Motor neuron (in vitro differentiated cells): ENCODE measurements at places on chromosomes 3 and 15. TPM values are rescaled to one million over a fixed set of nuclear protein-coding genes. Genes with fewer than 3 reads are reported as not detected.

The ZXDC gene
- total RNA-seq = 18.9 and 21.0 TPM in 2 replicates

The EOGT gene
- 5.3 and 6.7 TPM in 2 replicates for total RNA-seq

GRCh38 chr3:41682382-41682781 is 279.5 kb downstream of the ULK4 start:
- no peak for ATAC-seq

- ATAC-seq = peak; percentile 68
Observed at GRCh38 chr15:33045066-33045810, 149.3 kb downstream of the FMN1 start.

DNA sequence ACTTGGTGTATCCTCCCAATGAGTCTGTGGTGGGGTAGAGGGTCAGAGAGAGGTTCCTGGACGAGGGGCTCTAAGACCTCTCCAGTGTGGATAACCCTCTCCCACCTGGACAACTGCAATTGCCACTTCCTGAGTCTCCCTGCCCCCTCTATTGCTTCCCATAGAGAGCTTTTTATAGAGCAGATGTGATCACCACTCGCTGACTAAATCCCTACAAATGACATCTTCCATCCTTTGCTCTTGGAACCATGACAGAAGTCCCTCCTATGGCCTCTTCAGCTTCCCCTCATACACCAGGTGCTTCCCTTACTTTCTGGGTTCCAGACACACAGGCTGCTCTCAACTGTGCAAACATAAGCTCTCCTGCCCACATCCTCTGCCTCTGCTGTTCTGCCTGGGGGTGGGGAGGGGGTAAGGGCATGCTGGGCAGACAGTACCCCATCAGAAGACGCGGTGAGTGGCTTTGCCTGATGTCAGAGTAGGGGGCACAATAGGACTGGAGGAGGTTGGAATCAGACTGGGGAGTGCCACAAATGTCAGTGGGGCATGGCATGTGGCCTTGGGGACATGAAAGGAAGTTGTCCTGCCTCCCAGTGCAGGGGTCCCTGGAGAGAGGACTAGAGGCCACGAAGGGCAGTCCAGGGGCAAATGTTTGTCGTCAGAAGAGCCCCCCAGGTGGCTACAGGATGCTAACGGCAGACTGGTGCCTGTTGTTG is 15.2 kb downstream of the ITIH3 start:
- ATAC-seq = no peak

DNA sequence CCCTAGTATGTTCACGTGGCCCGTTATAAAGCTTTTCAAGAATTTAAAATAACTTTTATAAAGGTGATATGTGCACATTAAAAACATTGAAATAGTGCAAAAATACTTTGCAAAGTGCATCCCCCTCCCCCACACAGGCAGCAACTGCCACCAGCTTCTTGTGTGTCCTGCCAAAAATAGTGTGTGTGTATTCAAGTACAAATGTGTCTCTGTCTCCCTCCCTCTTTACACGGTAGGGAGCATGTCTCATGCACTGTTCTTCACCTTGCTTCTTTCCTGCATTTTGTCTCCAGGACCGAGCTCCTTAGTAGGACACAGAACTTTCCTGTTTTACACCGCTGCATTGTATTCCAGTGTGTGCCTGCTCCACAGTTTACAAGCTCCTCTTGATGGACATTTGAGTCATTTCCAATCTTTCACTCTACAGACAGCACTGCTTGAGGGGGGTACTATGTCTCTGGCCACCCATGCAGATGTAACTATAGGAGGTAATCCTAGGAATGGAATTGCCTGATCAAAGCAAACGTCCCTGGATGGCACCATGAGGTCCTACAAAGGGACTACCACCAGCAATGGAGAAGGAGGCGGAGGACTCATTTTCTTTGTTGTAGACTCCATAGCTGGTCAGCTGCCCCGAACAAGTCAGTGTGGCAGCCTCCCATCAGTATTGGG is 52.4 kb downstream of the SLC6A6 start:
- no peak for ATAC-seq

- ATAC-seq = no peak
Observed at GRCh38 chr3:48555949-48556795, 431 bp downstream of the PFKFB4 start.

DNA sequence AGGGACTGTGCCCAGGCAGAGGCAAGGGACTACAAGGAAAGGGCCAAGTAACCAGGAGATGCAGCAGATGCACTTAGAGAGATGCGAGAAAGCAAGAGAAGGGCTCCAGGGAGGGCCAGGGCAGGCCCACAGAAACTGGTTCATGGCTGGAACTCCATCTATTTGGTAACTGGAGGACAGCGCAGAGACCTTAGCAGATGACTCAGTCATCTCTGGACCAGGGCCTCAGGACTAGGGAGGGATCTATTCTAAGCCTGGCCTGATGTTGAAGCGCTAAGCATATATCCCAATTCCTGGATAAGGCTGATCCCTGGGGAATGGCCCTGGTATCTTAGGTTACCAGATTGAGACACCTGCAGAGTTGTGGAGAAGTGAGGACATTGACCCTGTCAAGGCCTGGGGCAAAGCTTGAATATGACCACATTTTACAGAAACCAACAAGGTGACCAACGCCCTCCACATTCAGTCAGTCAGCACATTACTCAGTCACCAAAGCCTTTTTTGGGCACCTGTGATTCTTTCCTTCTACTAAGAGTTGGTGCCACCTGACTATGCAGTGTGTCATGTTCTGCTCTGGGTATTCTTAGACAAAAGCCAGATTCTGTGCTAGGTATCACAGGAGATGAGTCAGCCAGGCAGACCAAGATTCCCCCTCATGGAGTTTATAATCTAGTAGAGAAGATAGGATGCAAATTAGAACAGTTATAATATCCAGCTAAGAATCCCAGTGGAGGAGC is 68.4 kb upstream of the SLCO3A1 start:
- no peak for ATAC-seq

- ATAC-seq = peak; percentile 75
Observed at GRCh38 chr3:26375843-26376530, 246.6 kb upstream of the LRRC3B start.

DNA sequence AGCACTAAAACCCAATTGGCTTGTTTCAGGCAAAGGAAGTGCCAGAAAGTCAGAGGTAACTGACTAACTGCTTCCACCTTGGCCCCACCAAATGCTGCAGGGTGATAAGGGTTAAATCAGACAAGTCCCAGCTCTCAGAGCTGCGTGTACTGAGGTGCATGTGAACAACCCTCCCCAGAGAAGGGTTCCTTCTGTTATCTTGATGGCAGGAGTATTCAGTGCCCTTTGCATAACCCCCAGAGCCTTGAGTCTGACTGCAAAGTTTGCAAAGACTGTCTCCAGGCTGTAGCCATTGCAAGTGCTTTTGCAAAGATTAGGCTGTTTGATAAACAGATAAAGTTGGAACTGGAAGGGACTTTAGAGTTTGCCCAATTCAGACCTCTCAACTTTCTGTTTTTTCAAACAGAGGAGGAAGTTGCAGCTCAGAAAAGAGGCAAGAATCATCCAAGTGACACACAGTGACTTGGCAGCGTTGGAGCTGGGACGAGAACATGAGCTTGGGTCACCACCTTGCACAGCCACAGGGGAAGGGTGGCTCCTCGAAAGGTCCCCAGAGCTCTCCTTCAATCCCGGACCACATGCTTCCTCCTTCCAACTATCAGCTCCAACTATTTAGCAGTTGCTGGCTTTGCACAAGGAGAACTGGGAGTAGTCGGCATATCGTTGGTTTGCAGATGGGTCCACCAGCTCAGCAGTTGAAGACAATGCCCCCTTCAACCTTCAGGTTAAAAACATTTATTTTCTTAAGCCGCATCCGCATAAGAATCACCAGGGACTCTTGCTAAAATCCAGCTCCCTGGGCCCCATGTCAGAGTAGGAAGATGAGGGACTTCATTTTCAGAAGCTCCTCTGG is 224.8 kb upstream of the HES1 start:
- peak; percentile 82 for ATAC-seq

The FES gene
- 4.8 and 5.5 TPM in 2 replicates for total RNA-seq

The CLRN1 gene
- 7.0 and 8.6 TPM in 2 replicates for total RNA-seq

The CPNE9 gene
- 0.82 and 1.4 TPM in 2 replicates for total RNA-seq

GRCh38 chr15:70778258-70779076 is 15.1 kb upstream of the UACA start:
- ATAC-seq = no peak

The ETV5 gene
- 9.5 and 10.4 TPM in 2 replicates for total RNA-seq

- no peak for ATAC-seq
Observed at GRCh38 chr3:132174500-132174899, 139.7 kb upstream of the CPNE4 start.

The PPP1R14D gene
- not detected in 2 replicates for total RNA-seq

DNA sequence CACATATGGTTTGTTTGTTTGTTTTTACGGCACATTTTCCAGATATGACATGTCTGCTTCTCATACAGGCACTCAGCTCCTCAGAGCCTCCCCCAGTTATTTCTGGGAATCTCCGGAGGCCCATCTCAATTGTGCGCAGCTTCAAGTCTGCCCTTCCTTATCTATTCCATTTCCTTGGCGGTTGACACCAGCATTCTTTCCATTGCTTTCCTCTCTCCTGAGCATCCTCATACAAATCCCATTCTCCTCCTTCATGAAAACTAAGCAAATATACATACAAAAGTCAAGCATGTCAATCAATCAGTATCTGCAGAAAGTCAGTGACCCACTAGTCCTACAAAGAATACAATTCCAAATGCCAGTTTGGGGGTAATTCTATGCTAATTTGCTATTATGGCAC is 166.7 kb downstream of the SQOR start:
- ATAC-seq = no peak

The IL17RB gene
- total RNA-seq = 2.5 and 2.8 TPM in 2 replicates

DNA sequence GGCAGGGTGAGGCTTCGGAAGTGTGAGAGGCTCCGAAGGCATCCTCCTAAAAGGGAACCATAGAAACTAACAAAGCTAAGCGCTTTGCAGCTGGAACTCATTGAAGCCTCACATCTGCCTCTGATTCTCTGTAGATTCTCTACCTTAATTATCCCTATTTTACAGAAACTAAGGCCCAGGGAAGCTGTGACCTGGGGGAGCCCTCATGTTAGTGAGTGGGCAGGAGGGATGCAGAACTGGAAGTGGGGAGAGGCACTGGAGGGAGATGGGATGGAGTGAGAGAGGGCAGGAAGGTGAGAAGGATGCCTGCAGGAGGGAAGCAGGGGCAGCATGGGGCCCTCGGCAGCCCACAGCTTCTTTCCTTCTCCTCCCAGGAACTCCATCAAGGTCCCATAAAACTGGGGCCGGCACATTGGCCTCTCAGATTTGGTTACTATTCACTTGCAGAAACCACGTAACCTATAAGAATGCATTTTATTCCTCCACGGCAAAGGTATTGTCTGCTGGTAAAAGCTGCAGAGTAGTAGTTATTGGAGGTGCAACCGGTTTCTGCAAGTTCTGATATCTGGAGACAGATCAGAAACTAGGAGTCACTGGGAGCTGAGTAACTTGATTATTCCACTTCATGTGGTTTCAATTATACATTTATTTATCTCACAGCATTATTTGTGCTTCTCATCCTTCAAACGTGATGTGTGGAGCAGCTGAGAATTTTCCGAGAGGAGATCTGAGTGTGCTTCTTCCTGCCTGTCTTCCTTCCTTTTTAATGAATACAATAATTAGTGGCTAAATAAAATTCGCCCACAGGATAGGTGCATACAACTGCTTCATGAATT is 24.0 kb upstream of the CHCHD6 start:
- ATAC-seq = no peak

GRCh38 chr3:100310355-100310965 is 24.1 kb upstream of the NIT2 start:
- peak; percentile 30 for ATAC-seq

DNA sequence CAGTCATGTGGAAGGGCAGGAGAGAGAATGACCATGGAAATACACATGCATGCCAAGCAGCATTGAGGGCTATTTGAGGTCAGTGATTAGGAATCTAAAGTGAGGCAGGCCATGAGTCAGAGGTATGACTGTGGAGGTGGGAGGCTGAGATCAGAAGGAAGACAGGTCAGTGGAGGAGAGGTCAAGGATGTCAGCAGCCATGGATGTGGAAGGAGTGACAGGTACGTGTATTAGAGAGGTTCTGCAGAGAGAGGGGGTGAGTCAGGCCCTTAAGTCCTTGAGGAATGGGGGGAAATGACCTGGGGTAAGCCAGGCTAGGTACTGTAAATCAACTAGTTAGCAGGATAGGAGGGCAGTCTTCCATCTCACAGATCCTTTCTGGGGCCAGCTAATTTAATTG is 166.6 kb downstream of the ANO10 start:
- peak; percentile 46 for ATAC-seq

The BFSP2 gene
- total RNA-seq = 0.78 TPM in 1 of 2 replicates, not detected in the other

DNA sequence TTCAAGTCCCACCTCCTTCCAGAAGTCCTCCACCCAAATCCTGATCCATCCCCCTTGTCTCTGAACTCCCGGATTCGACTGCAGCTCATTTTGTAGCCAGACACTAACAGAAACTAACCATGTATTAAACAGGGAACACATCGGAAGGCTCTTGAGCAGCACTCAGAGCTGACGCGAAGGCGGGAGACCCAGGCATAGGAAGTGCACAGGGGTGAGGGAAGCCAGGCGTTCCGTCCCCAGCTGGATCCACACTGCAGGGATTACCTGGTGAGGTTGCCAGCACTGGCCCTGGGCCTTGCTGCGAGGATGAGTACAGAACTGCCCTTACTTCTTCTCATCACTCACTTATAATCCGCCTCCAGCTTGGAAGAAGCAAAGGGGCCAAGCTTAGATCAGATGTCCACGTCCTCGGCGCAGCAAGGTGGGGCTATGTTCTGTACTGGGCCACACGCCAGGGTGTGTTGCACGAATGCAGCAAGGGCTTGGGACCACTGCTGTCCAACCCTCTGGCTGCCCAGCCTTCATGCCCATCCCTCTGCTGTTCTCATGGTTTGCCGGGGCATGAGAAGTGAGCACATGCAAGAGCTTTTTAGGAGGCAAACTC is 124.2 kb upstream of the SMAD3 start:
- no peak for ATAC-seq

The LIPH gene
- 0.11 and 0.25 TPM in 2 replicates for total RNA-seq

DNA sequence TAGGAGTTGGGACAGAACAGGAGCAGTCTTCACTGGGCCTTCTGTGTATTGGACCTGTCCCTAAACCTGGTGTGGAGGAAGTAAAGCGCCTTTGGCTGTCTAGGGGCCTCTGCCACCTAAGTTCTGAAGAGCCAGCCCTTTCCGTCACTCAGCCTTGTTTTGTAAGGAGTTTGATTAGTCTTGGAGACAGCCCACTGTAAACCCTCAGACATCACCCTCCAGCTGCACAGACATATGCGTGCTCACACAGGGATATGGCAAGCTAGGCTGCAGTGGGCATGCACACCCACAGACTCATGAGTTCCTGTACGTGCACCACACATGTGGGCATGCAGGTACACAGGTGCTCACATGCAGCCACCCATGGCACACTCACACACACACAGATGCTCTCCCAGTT is 5.2 kb downstream of the PRKCD start:
- ATAC-seq = no peak

GRCh38 chr3:25455441-25456132 is 27.5 kb downstream of the RARB start:
- ATAC-seq = peak; percentile 74

The CCR9 gene
- 0.14 and 0.17 TPM in 2 replicates for total RNA-seq
